ENCODE measurements at places on chromosomes 4 and X.

- no peak for DNase-seq
These were observed 45.9 kb upstream of the NEIL3 start for GRCh38 chr4:177263818-177264217.

GRCh38 chrX:66050140-66050569 lies 10.3 kb upstream of the VSIG4 start:
- no peak for DNase-seq

DNA sequence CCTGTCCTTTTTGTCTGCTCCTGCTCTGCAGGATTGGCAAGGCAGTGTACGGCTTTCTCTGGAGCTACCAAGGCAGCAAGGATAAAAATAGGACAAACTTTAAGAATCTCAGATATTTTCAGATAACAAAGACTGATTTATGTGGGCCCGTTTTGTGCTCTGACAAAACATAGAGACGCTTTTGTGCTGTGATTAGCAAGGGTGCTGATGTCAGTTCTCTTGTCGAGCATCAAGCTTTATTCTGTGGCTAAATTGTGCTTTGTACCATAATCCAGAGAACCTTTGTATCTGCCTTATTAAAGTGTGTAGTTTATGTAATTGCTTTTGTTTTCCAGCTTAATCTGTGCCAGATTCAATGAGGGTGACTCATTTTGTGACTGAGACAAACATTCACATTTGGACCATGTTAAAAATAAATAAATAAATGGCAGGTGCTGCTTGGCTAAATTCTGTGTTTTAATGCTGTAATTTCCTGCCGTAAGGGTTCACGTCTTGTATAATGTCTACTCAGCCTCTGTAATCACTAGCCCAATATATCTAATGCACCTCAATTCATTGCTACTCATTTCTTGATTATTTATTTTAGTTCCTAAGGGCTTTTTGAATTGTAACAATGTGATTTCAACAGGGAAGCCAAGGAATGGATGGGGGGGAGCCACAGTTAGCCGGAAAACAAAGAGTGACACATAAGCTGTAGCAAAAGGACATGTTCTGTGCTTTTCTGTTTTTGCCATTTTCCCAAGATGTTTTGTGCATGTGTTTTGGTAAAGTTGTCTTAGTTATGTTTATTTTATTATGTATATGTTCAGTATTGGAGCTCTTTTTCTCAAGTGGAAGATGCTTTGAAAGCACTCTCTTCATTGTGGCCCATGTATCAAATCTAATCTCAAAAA lies 75.1 kb downstream of the GAB1 start:
- DNase-seq: peak; percentile 58

- no peak for DNase-seq
These were observed 31.0 kb upstream of the PPARGC1A start for GRCh38 chr4:23920716-23921446.

DNA sequence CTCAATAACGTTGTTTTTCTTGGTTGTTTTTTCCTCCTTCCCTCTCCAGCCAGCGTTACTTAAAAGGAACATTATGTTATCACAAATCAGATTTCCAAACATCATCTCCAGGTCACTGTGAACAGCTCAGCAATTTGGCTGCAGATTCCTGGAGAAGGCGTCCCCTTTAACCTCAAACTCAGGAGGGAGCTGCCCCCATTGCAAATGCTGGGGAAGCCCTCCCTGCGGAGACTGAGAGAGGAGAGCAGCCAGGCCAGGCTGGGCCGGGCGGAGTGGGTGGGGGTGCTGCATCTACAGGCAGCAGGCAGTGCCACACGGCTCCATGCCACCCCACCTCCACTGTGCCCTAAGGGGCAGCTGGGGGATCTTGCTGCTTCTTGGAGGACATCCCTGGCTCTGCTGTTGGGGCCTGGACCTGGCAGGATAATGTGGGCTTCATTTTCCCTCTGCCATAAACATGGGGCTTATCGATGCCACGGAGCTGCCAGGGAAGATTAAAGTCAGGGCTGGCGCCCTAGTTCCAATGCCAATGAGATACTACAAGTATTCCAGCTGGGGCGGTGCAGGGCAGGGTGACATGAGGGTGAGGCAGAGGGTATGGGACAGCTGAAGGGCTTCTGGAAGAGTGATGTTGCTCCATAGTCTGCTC lies 148.8 kb downstream of the PJA1 start:
- DNase-seq: no peak
